ENCODE measurements at places on chromosomes 12 and 14. TPM values are rescaled to one million over a fixed set of nuclear protein-coding genes. Genes with fewer than 3 reads are reported as not detected.

ABCD2 gene
- total RNA-seq = 0.04 TPM

KLRB1 gene
- total RNA-seq = not detected

GNB3 gene
- 3.3 TPM for total RNA-seq

CD27 gene
- not detected for total RNA-seq

BRMS1L gene
- 19.5 TPM for total RNA-seq

PLEKHD1 gene
- 0.28 TPM for total RNA-seq

ETFBKMT gene
- 3.2 TPM for total RNA-seq

- H3K4me1 ChIP-seq = peaks cover 18% of the 10 kb centered on the region
- H3K4me3 ChIP-seq = peak overlapping the region; percentile 83
- DNase-seq = no peak
- H3K27me3 ChIP-seq = peaks cover 38% of the 10 kb centered on the region
- no peak overlapping the region for H3K27ac ChIP-seq
These were observed 646 bp downstream of the FBLN5 start for GRCh38 chr14:91946622-91947474.

DNA sequence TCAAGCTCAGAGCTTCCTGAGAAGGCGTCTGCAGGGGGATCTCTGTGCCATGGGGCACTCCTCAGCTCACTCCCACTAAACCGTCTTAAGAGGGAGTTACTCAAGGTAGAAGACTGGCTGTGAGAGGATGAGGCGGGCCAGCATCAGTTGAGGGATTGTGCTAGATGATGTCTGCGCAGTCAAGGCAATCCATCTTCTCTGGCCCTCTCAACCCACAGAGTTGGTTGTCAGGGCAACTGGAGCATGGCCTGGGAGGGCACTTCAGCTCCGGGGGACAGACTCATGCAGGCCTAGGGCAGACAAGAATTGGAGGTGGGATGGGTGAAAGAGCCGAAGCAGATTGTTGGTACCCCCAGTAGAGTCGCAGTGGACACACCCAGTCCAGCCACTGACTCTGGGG, 9.0 kb downstream of the GSTZ1 start:
- H3K4me1 ChIP-seq = peaks cover 3% of the 10 kb centered on the region
- no peak for DNase-seq
- no peak overlapping the region for H3K27ac ChIP-seq
- H3K36me3 ChIP-seq = no peaks in the 10 kb centered on the region
- H3K27me3 ChIP-seq = no peaks in the 10 kb centered on the region

- H3K36me3 ChIP-seq = no peaks in the 10 kb centered on the region
- no peak overlapping the region for H3K27ac ChIP-seq
- H3K4me3 ChIP-seq = no peak overlapping the region
- no peak for DNase-seq
These were observed 20.7 kb downstream of the NFKBIA start for GRCh38 chr14:35383569-35384454.

DNA sequence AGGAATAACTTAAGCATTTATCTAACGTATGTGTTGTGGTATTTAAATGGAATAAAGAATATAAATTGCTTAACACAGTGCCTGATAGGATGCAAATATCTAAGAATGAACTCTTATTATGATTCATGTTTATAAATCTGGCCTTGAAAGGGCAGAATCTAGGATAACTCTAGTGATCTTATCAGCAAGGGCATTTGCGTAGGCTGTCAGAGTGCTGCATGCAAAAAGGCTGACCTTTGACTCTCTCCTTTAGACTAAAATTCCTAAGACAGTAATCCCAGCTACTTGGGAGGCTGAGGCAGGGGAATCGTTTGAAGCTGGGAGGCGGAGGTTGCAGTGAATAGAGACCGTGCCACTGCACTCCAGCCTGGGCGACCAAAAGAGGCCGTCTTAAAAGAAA, 31.3 kb upstream of the ANP32D start:
- peaks cover 2% of the 10 kb centered on the region for H3K4me1 ChIP-seq
- no peak for DNase-seq
- no peak overlapping the region for H3K4me3 ChIP-seq
- H3K36me3 ChIP-seq = no peaks in the 10 kb centered on the region
- no peak overlapping the region for H3K27ac ChIP-seq
- H3K27me3 ChIP-seq = no peaks in the 10 kb centered on the region

- no peak overlapping the region for H3K27ac ChIP-seq
- H3K4me3 ChIP-seq = no peak overlapping the region
- H3K4me1 ChIP-seq = peaks cover 18% of the 10 kb centered on the region
These were observed 114.5 kb downstream of the PTPRR start for GRCh38 chr12:70806043-70806442.

DNA sequence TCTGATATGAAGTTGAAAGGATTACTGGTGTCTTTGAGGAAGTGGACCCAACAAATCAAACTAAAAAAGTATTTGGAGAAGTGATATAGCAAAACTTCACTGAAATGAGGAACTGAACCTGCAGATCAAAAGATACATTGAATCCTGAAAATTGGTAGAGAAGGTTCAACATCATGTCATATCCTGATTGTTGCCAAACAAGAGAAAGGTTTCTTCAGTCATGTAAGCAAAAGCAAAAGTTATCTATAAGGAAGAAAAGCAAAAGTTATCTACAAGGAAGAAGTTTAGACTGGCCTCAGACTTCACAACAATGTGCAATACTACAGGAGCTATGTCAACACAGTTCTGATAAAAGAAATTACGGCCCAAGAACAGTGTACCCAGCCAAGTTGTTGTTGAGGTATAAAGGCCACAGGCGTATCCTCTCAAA, 142.7 kb downstream of the RAD51B start:
- no peaks in the 10 kb centered on the region for H3K36me3 ChIP-seq
- no peaks in the 10 kb centered on the region for H3K4me1 ChIP-seq
- no peak for DNase-seq
- no peak overlapping the region for H3K4me3 ChIP-seq

DNA sequence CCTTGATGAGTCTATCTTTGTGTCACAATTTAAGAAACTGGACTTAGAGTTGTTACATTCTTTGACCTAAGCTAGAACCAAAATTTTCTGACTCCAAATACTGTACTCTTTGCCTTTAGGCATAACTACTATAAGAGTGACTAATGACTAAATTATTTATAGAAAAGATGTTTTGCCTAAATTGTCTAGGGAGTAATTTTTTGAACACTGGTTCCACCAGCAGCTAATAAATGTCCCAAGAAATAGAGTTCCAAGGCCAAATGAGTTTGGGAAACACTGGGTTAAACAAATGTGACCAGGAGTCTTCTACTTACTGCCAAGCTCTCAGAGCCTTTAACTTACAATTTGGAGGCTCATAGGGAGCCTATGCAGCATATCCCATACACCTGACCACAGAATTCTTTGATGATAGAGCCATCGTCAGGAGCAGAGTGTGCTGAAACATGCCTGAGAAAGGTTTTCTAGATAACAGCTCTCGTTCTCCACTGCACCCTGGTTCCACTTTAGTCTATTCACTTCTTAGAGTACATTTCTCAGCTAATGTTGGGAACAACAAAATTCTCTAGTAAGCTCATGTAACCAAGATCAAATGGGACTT, 215.9 kb upstream of the HMGA2 start:
- no peak overlapping the region for H3K27ac ChIP-seq
- DNase-seq = no peak
- H3K4me3 ChIP-seq = no peak overlapping the region
- no peaks in the 10 kb centered on the region for H3K27me3 ChIP-seq

- peaks cover 13% of the 10 kb centered on the region for H3K4me1 ChIP-seq
- peak overlapping the region; percentile 83 for H3K4me3 ChIP-seq
- no peak for DNase-seq
- H3K36me3 ChIP-seq = no peaks in the 10 kb centered on the region
- no peaks in the 10 kb centered on the region for H3K27me3 ChIP-seq
These were observed 688 bp upstream of the NECAP1 start for GRCh38 chr12:8081251-8081920.

- H3K36me3 ChIP-seq = no peaks in the 10 kb centered on the region
- H3K27ac ChIP-seq = no peak overlapping the region
- H3K27me3 ChIP-seq = no peaks in the 10 kb centered on the region
- H3K4me1 ChIP-seq = no peaks in the 10 kb centered on the region
- no peak for DNase-seq
These were observed 344.5 kb upstream of the SFSWAP start for GRCh38 chr12:131366261-131366871.

DNA sequence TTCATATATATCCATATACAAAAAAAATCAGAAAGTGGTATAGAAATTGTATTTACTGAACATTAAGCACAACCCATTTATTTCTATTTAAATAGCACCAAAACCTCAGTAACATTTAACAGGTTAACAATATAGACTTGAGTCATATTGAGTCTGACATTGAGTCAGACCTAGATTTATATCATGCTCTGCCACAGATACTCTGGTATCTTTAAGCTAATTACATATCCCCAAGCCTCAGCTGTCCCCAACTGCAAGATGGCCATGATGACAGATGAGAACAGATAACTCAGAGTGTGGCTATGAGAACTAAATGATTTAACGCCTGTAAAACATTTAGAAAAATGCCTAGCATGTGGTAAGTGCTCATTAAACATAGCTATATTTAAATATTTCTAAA, 40.3 kb downstream of the IFNG start:
- no peaks in the 10 kb centered on the region for H3K4me1 ChIP-seq
- no peak overlapping the region for H3K27ac ChIP-seq
- H3K4me3 ChIP-seq = no peak overlapping the region
- H3K36me3 ChIP-seq = no peaks in the 10 kb centered on the region

GRCh38 chr14:37230551-37231194, 32.9 kb downstream of the MIPOL1 start:
- no peak overlapping the region for H3K27ac ChIP-seq
- peaks cover 3% of the 10 kb centered on the region for H3K36me3 ChIP-seq
- H3K27me3 ChIP-seq = no peaks in the 10 kb centered on the region
- no peaks in the 10 kb centered on the region for H3K4me1 ChIP-seq
- DNase-seq = peak; percentile 90

DNA sequence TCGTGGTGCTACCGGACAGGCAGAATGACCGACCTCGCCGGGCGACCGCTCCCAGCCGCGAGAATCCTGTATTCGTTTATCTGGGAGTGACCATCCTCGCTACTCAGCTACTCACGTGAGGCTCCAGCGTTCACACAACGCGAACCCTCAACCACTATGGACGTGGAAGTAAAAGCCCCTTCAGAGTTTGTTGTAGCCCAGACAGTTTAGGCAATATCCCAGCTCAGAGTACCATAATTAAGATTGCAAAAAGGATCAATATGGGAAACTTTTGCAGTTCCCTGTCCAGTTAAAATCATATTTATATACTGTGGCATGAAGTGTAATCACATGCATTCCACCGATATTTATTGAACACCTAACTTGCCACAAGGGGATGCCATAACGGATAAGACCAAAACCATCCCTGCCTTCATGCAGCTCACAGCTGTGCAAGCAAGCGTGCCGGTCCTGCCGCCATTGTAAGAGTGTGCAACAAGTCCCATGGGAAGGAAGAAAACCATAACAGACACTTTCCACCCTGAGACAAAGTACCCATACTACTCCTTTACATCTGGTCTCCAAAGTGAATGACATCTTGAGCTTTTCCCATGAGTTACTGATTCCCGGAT, 938 bp upstream of the MAX start:
- peak; percentile 42 for DNase-seq
- H3K4me3 ChIP-seq = peak overlapping the region; percentile 78
- no peaks in the 10 kb centered on the region for H3K36me3 ChIP-seq
- peaks cover 10% of the 10 kb centered on the region for H3K4me1 ChIP-seq

DNA sequence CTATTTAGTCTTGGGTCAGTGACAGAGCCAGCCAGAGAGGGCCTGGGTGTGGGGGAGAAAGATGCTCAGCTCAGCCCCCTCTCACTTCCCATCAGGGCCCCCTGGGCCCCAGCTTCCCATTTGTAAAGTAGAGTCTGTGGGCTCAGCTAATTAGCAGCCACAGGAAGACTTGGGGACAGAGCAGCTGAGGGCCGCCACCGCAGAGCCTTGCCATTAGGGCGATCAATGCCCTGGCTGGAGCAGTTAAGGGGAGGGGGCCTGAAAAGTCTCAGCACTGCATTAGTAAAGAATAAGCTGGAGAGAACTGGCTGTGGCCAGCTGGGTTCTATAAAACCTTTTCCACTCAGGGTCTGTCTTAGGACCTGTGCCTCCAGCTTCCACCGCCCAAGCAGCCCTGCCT, 2.7 kb downstream of the PLEKHD1 start:
- H3K27me3 ChIP-seq = peaks cover 53% of the 10 kb centered on the region
- no peaks in the 10 kb centered on the region for H3K36me3 ChIP-seq
- no peaks in the 10 kb centered on the region for H3K4me1 ChIP-seq
- no peak for DNase-seq
- H3K27ac ChIP-seq = no peak overlapping the region

DNA sequence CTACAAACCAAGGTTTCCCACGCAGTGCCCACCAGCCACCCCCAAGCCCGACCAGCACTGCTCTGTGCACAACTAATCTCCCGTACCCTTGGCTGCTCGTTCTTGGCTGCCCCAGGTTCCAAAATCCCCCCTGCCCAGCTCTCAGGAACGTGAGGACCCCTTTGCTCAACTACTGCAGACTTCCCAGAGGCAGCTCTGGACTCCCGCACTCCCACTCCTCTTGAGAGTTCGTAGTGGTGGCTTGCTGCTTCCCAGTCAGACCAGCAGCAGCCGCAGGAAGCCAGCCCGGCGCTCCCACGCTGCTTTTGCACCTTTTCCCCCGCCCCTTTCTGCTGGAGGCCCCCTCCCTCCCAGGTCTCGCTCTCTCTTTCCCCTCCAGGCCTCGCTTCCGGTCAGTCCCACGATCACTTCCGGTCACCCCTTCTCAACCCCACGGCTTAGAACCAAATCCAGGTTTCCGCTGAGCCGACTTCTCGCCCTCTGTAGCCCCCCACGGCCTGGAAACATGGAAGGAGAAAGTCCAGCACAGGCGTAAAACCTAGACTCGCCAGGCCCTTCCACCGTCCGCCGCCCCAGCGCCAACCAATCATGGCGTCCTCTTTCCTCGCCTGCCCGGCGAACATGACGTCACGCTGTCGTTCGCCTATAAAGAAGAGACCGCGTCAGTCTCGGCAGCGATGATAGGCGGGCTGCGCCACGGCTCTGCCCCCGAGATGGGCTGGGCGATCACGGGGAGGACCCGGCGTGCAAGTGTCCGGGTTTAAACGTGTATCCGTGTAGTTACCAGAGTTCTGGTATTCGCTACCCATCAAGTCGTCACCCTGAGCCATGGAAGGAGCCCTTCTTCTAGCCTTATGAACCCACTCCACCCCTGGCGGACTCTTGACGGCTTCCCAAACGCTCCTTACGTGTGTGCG, at the start of gene TFCP2:
TSS of gene TFCP2 (minus strand) at position 621 of the 917 bp plus-strand sequence. CDS start 713 bp downstream, outside the sequence.
- H3K27me3 ChIP-seq = no peaks in the 10 kb centered on the region
- H3K27ac ChIP-seq = peak within 1 kb of the TSS; percentile 99
- peaks cover 14% of the 10 kb centered on the region for H3K4me1 ChIP-seq
- peak within 1 kb of the TSS; percentile 98 for H3K4me3 ChIP-seq

DNA sequence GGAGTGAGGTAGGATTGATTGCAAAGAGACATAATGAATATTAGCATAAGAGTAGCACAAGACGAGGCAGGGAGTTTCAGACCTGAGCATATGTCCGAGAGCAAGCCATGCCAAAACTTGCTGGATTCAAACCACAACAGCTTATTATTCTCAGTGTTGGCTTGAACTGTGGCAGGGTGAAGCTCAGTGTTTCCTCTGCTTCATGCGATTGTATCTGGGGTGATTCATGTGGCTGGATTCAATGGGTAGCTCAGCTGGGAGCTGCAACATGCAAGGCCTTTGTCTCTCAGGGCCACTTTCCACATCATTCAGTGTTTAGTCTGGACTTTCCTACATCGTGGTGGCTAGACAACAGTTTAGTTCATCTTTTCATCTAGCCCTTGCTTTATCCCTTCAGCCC, 22.1 kb upstream of the E2F7 start:
- DNase-seq = no peak
- H3K27ac ChIP-seq = no peak overlapping the region
- H3K36me3 ChIP-seq = no peaks in the 10 kb centered on the region
- H3K4me1 ChIP-seq = no peaks in the 10 kb centered on the region
- no peaks in the 10 kb centered on the region for H3K27me3 ChIP-seq
- H3K4me3 ChIP-seq = no peak overlapping the region

GRCh38 chr12:115455268-115455681, 771.3 kb upstream of the TBX3 start:
- H3K4me3 ChIP-seq = no peak overlapping the region
- H3K4me1 ChIP-seq = peaks cover 32% of the 10 kb centered on the region
- no peak overlapping the region for H3K27ac ChIP-seq
- H3K27me3 ChIP-seq = peaks cover 14% of the 10 kb centered on the region
- no peaks in the 10 kb centered on the region for H3K36me3 ChIP-seq

Data from GM23338 (cell line).